GM23338 (cell line): ENCODE measurements at places on chromosomes 6 and 20. TPM values are rescaled to one million over a fixed set of nuclear protein-coding genes. Genes with fewer than 3 reads are reported as not detected.

NOTCH4 gene
- total RNA-seq, result 2.8 and 3.5 TPM in 2 replicates

SNAI1 gene
- 2.9 and 4.2 TPM in 2 replicates for total RNA-seq

FAM209B gene
- total RNA-seq, result not detected in 2 replicates

BTN1A1 gene
- total RNA-seq, result 0.38 and 0.50 TPM in 2 replicates

GGT7 gene
- total RNA-seq, result 23.6 and 24.9 TPM in 2 replicates

FAM50B gene
- total RNA-seq, result 4.3 and 4.4 TPM in 2 replicates

SUMO4 gene
- 0.74 and 1.9 TPM in 2 replicates for total RNA-seq

NUDT3 gene
- 31.1 and 32.5 TPM in 2 replicates for total RNA-seq

TCP1 gene
- 339 and 346 TPM in 2 replicates for total RNA-seq

SNAP25 gene
- 0.78 and 1.3 TPM in 2 replicates for total RNA-seq

CALHM6 gene
- total RNA-seq, result 0.27 and 1.6 TPM in 2 replicates

ALDH8A1 gene
- total RNA-seq, result not detected in 2 replicates

TMEM74B gene
- 3.6 and 4.8 TPM in 2 replicates for total RNA-seq

CTAGE9 gene
- total RNA-seq, result 0.10 TPM in 1 of 2 replicates, not detected in the other

TMEM63B gene
- 30.2 and 36.0 TPM in 2 replicates for total RNA-seq

CALHM5 gene
- 0.10 and 0.16 TPM in 2 replicates for total RNA-seq

ZC2HC1B gene
- not detected in 2 replicates for total RNA-seq

LY6G6C gene
- total RNA-seq, result not detected in 2 replicates

TMEM244 gene
- total RNA-seq, result not detected in 2 replicates

ME1 gene
- total RNA-seq, result 5.9 and 8.0 TPM in 2 replicates

VWA7 gene
- total RNA-seq, result 0.07 and 0.12 TPM in 2 replicates

ZC3H12D gene
- total RNA-seq, result 0.04 and 0.07 TPM in 2 replicates

TFAP2C gene
- 9.4 and 11.9 TPM in 2 replicates for total RNA-seq

CASS4 gene
- total RNA-seq, result 0.12 TPM in 1 of 2 replicates, not detected in the other

LHFPL5 gene
- not detected in 2 replicates for total RNA-seq

SERPINB6 gene
- total RNA-seq, result 37.6 and 38.5 TPM in 2 replicates

UBE2V1 gene
- total RNA-seq, result 85.7 and 105 TPM in 2 replicates

EMILIN3 gene
- total RNA-seq, result 6.3 and 6.6 TPM in 2 replicates

OXT gene
- not detected in 2 replicates for total RNA-seq

SIRPA gene
- 2.9 and 4.2 TPM in 2 replicates for total RNA-seq

IL17A gene
- total RNA-seq, result not detected in 2 replicates

AGER gene
- total RNA-seq, result 2.0 and 2.3 TPM in 2 replicates

RAD21L1 gene
- total RNA-seq, result 0.10 TPM in 1 of 2 replicates, not detected in the other

TSPO2 gene
- not detected in 2 replicates for total RNA-seq

LTB gene
- not detected in 2 replicates for total RNA-seq

HNF4A gene
- not detected in 2 replicates for total RNA-seq

POPDC3 gene
- total RNA-seq, result 5.1 TPM in 2 replicates

TINAG gene
- total RNA-seq, result not detected in 2 replicates

C6orf141 gene
- 4.0 and 5.2 TPM in 2 replicates for total RNA-seq

EYS gene
- 0.38 TPM in 1 of 2 replicates, not detected in the other for total RNA-seq

GPLD1 gene
- 11.1 and 15.3 TPM in 2 replicates for total RNA-seq

SLC12A5 gene
- 0.35 and 3.5 TPM in 2 replicates for total RNA-seq

SS18L1 gene
- total RNA-seq, result 24.6 and 32.6 TPM in 2 replicates

PDE10A gene
- total RNA-seq, result 2.0 and 3.9 TPM in 2 replicates
